Upper lobe of left lung (tissue), 6 donors: ENCODE measurements at places on chromosomes 1 and 21. TPM values are rescaled to one million over a fixed set of nuclear protein-coding genes. Genes with fewer than 3 reads are reported as not detected.

DNA sequence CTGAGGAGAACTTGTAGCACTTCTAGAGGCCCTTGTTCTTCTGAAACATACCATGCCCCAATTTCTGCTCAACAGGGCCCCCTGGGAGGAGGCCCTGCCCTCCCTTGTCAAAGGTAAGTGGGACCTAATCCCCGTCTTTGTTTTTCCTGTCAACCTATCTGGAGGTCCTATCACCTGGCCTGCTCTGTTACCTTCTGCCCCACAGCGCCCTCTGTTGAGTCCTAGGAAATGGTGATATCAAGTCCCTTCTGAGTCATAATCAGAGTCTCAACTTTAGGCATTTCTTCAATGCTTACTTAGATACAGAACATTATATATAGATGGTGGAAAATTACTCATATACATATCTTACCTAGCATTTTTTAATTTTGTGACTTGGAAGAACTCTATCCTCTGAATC lies 28.2 kb upstream of the FCRL4 start:
- no peak for DNase-seq

GRCh38 chr1:183021405-183022201 lies 1.6 kb upstream of the LAMC1 start:
- no peak for DNase-seq

GRCh38 chr1:229344937-229345684 lies 2.3 kb upstream of the CCSAP start:
- DNase-seq: no peak

DNA sequence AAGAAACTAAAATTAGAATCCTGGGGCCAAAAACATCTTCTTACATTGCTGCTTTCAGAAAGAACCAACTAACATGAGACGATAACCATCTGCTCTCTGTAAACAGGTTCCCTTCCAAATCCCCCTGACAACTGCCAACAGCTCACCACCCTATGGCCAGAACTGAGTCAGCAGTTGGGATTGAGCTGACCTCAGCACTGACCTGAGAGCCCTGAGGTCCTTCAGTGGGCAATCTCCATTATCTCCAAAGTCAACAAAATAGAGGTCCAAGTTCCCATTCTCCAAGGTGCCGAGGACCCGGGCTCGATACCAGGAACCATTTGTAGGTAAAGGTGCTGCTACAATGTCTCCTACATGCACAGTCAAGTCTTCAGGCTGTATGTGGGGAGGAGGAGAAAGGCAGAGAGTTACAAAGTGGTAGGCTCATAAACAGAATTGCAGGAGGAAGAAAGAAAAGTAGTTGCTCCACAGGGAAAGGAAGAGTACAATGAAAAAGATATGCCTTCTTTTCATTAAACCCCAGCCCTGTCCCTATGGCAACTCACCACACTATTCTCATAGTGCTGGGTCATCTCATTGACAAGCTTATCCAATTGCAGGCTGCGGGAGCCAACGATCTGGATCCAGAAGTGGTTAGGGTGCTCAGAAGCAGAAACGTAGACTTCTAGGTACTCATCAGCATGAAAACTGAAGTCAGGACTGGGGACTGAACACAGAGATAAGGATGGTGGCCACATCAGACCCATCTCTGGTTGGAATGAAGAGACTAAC lies 12.8 kb upstream of the MRPL9 start:
- DNase-seq: no peak

- DNase-seq: no peak
These were observed at the start of gene HHIPL2 for GRCh38 chr1:222547944-222548671. HHIPL2 (minus strand) TSS chr1:222548104; CDS start chr1:222548044, 60 bp downstream.

DNA sequence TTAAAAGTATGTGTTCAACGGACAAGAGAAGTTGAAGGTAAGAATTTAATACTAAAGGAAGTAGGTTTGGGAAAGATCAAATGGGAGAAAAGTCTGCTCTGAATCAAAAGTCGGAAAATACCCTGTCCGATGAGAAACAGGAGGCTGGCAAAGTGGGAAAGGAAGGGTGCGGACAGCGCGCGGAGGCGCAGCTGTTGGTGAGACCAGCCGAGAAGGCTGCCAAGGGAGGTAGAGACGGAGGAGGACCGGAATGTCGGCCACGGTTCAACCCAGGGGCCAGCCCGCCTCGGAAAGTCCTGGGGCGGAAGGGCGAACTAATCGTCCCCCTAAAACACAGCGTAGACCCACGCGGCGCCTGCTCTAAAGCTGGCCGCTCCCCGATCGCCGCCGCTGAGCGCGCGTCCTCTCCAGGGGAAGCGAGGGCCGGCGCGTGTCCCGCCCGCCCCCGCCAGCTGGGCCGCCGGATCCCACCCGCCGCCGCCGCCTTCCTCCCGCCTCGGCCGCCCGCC lies 639 bp upstream of the SPATA1 start:
- no peak for DNase-seq

- no peak for DNase-seq
These were observed 189.1 kb downstream of the CLIC6 start for GRCh38 chr21:34857874-34858273.

GRCh38 chr1:113136476-113136875 lies 63.5 kb downstream of the LRIG2 start:
- DNase-seq: no peak

- DNase-seq: no peak
These were observed 6.3 kb upstream of the RBBP5 start for GRCh38 chr1:205128050-205128449.

- no peak for DNase-seq
These were observed 10.9 kb upstream of the SESN2 start for GRCh38 chr1:28248273-28249012.

DNA sequence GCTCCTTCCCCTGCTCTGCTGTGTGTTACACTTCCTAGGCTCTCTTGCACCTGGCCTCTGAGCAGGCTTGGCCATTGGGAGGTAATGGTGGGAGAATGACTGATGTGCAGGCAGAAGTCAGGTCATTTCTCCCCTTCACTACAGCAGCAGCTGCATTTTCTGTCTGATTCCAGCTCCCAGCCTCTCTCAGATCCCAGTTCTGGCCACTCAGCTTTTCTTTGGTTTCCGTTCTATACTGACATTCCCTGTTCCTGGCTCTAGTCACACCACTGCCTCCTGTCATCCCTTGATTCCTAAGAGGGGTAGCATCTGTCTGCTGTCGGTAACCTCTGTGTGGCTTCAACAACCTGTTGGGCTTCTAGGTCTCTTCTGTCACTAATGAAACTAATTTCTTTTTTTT lies 127.7 kb upstream of the HOOK1 start:
- no peak for DNase-seq

GRCh38 chr1:110674337-110675059 lies at the start of gene KCNA3:
KCNA3 (minus strand) TSS chr1:110674940; CDS start chr1:110674809, 131 bp downstream.
- DNase-seq: peak; percentile 94

DNA sequence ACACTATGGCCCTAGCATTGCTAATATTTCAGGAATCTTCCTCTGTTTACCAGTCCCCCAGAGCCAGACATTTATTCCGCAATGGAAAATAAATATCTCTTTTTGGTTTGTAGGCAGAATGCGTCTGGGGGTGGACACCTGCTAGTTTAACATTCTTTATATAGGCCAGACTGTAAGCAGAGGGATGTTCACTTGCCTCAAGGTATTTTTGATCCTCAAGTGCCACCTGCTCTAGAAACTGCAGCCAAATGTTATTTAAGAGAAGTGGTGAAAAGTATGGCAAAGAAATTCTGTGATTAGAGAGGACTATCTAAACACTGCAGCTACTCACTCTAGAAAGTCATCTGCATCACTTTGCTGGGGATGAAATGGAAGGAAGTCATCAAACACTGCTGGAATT lies 164.7 kb downstream of the NEGR1 start:
- DNase-seq: no peak

DNA sequence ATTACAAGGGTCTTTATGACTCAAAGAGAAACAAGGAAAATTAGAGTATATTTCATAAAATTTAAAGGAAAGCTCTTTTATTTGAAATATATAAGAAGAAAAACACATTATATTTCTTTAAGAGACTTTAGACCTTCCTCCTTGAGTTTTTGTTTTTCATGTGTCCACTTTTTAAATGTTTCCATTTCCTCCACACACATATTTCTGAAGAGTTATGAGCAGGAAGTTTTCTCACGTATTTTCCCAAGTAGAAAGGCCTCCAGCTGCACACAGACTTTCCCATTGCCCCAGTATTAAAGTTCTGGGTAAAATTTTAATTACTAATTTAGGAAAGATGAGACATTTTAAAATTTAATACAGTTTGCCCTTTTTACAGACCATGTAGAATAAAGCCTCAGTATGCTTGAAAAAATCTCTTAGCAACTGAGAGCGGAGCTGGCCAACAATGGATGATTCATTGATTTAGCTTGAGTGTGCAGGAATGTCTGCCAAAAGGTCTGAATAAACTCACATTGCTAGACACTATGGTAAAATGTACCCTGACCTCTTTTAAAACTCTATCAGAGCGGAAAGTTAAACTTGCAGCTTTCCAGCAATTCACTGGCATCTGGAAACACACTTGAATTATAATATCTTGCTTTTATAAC lies 57.9 kb downstream of the DDAH1 start:
- peak; percentile 34 for DNase-seq

GRCh38 chr1:102858695-102859094 lies 249.6 kb downstream of the COL11A1 start:
- no peak for DNase-seq

DNA sequence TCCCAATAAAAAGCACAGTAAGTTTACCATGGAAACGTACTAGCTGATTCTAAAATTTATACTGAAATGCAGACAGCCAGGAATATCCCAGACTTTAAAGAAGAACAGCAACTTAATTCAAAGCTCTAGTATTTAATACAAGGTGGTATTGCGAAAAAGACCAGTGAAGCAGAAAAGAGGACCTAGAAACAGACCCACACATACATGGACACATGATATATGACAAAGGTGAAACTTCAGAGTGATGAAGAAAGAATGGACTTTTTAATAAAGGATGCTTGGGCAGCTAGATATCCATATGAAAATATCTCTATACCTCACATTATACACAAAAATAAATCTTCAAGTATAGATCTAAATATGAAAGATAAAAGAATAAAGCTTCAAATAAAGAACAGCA lies 62.6 kb downstream of the COP1 start:
- DNase-seq: no peak

DNA sequence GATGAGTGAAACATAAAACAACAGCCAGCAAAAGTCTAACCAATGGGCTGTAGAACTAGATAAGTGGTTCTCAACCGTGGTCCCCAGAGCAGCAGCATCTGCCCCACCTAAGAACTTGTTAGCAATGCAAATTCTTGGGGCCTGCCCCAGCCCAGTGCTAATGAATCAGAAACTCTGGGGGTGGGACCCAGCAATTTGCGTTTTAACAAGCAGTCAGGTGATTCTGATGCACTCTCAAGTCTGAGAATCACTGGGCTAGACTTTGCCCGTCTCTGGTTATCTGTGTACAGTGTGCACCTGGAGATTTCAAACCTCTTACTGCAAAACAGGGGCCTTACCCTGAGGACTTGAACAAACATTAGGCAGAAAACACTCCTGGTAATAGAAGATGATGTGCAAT lies 66.5 kb downstream of the PLXNA2 start:
- DNase-seq: peak; percentile 64

- DNase-seq: no peak
These were observed 72.5 kb downstream of the ZNF326 start for GRCh38 chr1:90067194-90067931.

GRCh38 chr1:1318131-1318652 lies 6.3 kb downstream of the INTS11 start:
- no peak for DNase-seq

DNA sequence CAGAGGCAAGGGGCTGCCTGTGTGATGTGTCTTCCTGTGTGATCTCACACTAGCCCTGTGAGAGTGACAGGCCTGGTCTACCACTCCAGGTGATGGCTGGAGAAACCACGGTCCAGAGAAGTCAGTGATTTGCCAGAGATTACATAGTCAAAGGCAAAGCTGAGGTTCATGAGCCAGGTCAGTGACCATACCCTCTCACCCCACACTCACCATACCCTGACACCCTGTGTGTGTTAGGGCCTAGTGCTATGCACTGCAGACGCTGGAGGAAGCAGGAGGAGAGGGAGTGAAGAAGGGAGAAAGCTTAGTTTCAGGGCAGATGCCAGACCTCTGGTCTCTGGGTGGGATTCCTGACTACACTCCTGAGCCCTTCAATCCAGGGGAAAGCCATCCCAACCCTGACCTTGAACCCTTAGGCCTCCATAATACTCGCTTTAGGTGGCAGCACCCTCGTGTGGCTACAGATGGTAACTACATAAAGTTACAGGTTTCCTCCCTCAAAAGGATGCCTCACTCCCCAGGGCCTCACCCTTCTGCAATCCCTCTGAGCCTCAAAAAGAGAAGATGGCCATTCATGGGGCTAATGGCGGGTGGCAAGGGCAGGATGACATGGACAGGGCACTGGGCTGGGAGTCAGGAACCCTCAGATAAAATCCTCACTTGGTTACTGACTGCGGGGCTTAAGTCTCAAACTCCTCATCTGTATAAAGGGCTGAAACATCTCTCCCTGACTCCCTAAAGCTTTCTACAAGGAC lies 20.8 kb upstream of the SDC3 start:
- DNase-seq: no peak

GRCh38 chr1:2786329-2787162 lies 14.9 kb downstream of the TTC34 start:
- DNase-seq: peak; percentile 22

GRCh38 chr21:46477765-46478164 lies 19.1 kb downstream of the DIP2A start:
- DNase-seq: no peak

DNA sequence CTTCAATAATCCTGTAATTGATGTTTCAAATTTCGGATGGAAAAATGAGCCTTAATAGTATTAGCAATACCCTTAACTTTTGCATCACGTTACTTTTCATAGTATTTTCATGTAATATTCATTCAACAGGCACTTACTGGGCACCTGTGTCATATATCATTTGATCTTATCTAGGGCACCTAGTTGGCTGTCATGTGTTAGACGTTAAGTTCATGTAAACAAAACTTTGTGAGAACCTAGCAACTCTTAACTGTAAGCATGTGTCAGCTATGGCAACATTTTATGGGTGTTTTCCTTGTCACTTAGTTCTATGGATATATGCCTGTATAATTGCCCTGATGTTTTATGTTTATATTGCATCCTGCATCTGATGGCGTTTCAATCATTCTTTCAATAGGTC lies 777 bp downstream of the LAMC2 start:
- DNase-seq: no peak

- no peak for DNase-seq
These were observed 14.7 kb downstream of the CSF1 start for GRCh38 chr1:109925159-109925990.

Gene PHACTR4
- 34.6 TPM for total RNA-seq

Gene CTTNBP2NL
- total RNA-seq: 33.1 TPM

Gene SPRR1B
- not detected for total RNA-seq

Gene CCDC24
- 14.5 TPM for total RNA-seq

Gene HSD3B2
- not detected for total RNA-seq

Gene SH2D5
- total RNA-seq: 0.46 TPM

Gene IQGAP3
- total RNA-seq: 1.1 TPM

Gene COA7
- total RNA-seq: 2.2 TPM

Gene MEAF6
- total RNA-seq: 59.9 TPM

Gene NTNG1
- total RNA-seq: 11.5 TPM

Gene S100A7
- total RNA-seq: not detected

Gene BARHL2
- not detected for total RNA-seq

Gene ADORA1
- total RNA-seq: 0.20 TPM
